ENCODE measurements at places on chromosomes 2 and 18.

DNA sequence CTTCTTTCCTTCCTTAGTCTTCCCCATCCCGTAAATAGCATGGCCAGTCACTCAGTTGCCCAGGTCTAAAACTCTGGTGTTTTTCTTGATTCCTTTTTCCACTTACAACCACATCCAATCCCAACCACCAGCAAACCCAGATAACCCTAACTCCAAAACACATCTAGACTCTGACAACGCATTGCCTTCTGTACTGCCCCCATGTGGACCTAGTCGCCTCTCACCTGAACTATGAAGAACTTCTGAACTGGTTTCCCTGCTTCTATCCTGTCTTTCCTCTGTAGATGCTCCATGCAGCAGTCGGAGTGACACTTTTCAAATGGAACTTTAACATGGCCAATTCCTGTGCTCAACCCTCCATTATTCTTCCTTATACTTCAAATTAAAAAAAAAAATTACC, 26.5 kb downstream of the ST6GAL2 start:
- DNase-seq = no peak

DNA sequence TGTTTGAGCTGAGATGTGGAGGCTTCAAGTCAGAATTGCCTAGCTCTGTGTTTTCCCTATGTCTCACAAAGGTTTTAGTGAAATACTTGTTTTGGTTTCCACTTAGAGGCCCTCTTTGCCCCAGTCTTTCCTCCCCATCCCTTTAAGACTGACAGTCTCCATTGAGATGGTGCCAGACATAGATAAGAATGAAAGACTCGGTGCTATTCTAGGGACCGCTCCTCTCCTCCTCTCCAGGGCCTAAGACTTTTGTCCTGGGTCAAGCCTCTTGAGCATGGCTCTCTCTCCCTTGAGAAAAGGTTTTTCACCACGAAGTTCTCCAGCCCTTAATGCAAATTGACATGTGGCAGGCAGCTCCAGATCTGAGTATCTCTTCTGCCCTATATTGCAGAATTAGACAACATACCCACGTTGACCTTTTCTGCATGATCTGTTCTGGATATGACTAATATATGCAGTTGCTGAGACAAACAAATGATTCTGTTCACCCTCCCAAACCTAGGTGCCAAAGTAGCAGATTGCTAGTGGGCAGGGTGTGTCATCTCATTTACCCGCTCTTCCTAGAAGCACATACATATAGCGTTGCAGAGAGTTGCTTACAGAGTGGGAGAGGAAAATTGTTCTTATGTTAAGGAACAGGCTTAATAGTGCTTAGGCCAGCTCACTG, 47.5 kb upstream of the ACSL3 start:
- no peak for DNase-seq

DNA sequence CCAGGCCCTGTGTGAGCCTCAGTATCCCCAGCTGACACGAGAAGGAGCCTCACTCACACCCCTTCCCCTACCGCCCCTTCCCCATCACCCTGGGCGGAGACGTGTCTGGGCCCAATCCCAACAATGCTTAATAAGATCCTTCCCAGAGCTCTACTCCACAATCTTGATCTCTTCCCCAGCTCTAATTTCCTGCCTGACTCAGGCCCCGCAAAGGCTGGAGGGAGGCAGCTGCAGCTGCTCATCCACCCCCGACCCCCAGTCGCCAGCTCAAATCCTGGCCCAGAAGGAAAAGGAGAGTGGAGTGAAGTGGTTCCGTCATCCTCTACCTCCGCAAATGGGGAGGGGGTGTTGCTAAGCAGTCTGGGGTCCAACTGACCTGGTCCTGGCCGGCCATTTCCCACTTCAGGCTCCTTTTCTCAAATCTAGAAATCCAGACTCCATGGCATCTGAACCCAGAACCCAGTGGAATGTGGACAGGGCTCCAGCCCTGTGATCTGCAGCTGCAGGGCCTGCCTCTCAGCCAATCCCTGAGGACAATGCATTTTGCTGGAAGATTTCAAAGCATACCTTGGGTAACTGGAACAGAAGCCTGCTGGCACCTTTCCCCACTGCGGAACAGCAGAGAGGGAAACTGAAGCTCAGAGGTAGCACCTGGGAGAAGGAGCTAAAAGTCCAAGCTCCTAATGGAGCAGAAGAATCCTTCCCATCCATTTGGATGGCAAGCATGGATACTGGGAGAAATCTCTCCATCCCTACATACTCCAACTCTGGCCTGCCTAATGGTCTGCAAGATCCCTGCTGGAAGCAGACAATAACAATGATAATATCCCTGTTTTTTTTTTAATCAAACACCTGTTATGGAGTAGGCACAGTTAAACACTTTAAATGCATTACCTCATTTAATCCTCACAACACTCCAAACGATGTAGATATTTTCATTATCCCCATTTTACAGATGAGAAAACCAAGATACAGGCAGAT, 5.6 kb upstream of the TNS1 start:
- no peak for DNase-seq

DNA sequence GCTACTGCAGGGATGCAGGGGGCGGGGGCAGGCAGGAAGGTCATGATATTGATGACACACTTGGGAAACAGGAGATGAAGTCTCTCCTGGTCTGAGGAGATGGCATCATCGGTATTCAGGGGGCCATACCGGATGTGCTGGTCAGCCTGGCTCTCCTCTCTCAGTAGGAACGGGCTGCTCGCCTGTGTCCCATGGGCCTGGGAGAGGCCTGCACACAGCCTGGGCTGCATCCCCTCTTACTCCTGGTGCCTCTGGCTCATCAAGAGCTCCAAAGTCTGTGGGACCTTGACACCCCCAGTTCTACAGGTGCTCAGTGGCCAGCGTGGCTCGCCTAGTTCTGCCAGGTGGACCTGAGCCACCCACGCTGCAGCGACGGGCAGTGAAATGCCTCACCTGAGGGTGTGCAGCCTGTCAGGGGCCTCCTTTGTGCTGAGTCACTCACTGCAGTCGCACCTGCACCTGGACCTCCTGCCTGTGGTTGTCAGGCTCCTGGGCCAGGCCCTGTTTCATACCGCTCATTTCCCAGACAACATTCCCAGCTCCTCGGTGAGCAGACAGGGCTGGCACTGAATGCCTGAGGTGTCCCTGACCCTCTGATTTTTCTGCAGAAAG, 18.6 kb upstream of the CNDP1 start:
- no peak for DNase-seq

DNA sequence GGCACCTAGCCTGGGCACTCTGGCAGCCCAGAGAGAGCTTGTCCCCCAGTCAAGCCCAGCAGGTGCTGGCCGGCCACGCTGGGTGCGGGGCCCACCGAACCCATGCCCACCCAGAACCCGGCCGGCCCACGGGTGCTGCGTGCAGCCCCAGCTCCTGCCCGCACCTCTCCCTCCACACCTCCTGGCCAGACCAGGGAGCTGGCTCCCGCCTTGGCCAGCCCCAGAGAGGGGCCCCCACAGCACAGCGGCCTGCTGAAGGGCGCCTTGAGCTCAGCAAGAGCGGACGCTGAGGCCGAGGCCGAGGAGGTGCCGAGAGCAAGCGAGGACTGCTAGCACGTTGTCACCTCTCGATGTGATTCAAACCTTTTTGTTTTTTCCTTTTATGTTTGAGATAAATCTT, 407.0 kb upstream of the KCNJ3 start:
- no peak for DNase-seq

DNA sequence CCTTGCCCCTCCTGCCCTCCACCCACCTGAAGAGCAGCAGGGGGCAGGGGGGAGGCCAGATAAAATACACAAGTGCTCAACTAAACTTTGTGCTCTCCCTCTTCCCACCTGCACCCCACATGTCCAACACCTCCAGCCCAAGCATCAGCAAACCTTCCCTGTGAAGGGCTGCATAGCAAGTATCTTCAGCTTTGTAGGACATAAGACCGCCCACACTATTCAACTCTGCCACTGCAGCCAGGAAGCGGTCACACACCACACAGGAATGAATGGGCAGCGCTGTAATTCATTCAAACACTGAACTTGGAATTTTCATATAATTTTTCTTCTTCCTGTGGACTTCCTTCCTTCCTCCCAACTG, 27.5 kb downstream of the TFCP2L1 start:
- DNase-seq = no peak

- no peak for DNase-seq
Measured at GRCh38 chr18:50757358-50757757, 62.5 kb downstream of the MRO start.

- no peak for DNase-seq
Measured at GRCh38 chr2:61995515-61995914, 90.0 kb downstream of the COMMD1 start.

GRCh38 chr2:155412598-155412997, 714.1 kb downstream of the KCNJ3 start:
- DNase-seq = no peak

DNA sequence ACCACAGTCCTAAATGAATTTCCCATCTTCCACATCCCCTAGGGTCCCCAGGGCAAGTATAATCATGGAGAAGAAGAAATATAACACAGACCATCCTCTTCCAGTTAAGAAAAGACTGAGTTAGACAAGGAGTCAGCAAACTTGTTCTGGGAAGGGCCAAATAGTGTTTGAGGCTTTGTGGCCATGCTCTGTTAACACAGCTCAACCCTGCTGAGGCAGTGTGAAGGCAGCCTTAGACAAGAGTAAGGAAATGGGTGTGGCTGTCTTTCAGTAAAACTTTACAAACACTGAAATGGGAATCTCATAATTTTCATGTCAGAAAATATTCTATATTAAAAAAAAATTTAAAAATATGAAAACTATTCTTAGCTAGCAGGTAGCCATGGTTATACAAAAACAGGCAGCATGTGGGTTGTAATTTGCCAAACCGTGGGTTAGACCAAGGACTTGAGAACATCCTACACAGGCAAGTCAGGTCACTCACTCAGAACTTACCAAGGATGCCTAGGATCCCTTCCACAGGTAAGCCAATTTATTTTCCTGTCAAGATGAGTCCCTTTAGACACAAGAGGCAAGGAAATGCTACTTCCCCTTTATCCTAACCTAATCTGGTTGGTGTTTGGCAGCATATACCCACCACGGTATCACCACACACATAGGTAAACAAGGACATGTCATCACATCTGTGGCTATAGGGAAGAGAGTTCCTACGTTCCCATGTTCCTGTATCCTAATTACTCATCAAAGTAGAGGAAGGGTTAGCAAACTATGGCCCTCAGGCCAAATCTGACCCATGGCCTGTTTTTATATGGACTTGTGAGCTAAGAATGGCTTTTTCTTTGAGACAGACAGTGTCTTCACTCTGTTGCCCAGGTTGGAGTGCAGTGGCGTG, 31.9 kb downstream of the C2orf74 start:
- no peak for DNase-seq

GRCh38 chr2:17756668-17757067, 2.7 kb downstream of the GEN1 start:
- no peak for DNase-seq

DNA sequence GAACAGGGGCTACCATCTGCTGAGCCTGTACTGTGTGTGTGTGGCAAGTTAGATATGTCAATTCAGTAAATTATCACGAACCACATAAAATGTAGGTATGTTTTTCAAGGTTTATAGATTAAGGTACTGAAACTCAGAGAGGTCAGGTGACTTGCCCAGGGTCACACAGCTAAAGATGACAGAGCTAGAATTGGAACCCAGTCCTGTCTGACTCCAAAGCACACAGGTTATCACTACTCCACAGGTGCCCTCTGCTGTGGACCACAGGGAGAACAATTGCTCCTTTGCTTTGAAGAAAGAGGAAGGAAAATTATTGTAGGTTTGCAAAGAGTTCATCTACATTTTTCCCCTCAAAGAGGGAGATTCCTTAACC, 229.7 kb upstream of the AGAP1 start:
- DNase-seq = no peak

- DNase-seq = no peak
Measured at GRCh38 chr2:9797086-9797485, 46.2 kb upstream of the TAF1B start.

DNA sequence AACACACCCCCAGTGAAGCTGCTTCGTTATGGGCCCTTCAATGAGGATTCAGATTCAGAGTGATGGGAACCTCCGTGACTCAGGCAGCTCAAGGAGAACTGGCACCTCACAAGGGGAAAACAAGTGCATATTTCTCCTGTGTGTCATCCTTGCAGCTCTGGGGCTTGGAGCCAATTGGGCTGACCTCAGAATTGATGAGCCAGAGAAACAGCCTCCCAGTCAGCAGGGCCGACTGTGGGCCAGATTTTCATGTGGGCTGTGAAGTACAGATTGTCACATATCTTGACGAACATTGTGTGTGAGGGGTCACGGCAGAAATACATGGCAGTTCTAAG, 189.6 kb upstream of the SP5 start:
- no peak for DNase-seq

DNA sequence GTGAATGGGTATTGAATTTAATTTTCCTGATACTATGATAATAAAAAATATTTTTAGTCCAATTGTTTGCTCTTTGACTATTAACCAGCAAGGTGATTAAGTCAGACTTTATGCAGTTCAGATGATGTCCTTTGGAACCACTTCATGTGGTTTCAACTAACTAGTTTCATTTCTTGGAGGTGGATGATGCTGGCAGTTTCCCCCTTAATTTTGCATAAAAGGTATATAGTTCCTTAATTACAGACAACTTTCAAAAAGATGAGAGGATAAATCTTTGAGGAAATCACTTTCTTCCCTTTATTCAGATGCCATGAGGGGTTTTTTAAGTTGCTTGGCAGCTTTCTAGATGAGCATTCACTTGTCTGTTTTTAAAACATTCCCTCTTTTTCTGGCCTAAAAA, 223.1 kb downstream of the PHLPP1 start:
- DNase-seq = no peak

DNA sequence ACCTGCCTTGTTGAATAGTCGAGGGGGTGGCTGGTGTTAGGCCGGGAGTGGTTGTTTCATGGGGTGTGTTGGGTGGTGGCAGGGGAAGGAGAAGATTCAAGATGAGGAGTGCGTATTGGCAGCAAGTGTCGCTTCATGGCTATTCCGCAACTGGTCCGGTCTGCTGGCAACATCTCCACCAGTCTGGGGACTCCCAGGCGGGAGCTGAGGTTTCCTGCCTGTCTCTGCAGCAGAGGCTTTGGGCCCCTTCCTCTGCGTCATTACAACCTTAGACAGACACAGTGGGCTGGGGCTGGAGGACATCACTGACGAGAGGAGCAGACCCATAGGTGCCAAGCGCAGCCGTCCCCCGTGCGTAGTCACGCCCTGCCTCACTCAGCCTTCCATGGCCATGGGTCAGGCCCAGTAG, 64.0 kb upstream of the MCFD2 start:
- DNase-seq = no peak

DNA sequence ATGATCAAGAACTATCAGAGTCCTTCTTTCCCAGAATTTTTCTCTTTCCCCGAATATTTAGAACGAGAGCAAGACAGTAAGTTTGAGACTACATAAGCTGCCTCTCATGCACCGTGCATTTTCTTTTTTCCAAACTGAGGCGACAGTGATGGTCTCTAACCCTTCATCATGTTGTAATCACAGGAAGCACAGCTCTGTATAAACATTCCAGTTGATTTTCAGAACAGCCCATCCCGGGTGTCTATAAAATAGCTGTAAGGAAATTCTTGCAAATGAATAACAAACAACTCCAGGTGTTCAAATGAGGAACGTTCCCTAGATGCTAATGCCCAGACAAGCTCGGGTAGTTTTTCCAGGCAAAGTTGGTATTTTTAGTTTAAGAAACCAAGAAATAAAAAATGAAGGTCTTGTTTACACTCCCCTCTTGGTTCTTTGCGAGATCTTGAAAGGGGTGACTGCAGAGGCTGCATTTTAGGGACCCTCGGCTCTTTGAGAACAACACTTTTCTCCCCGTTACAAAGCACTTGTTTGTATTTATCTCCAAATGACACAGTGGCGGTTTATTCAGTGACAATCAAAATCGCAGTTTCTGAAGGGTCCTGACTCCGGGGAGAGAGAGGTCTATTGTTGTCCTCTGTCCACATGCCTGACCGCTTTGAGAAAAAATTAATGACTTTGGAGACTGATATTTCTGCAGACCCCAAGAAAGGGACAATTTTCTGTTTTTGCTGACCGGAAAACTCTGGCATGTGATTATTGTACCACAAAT, 101.1 kb upstream of the NCK2 start:
- DNase-seq = no peak
